Left lung (tissue), 14 donors: ENCODE measurements at places on chromosomes 1 and 21. TPM values are rescaled to one million over a fixed set of nuclear protein-coding genes. Genes with fewer than 3 reads are reported as not detected.

ATP8B2 gene
- total RNA-seq, result 35.2 TPM

CR1 gene
- total RNA-seq, result 37.4 TPM

MASP2 gene
- total RNA-seq, result not detected

CDC73 gene
- 48.1 TPM for total RNA-seq

CD1B gene
- total RNA-seq, result not detected

NOC2L gene
- 44.9 TPM for total RNA-seq

ASPM gene
- 1.1 TPM for total RNA-seq

TFF3 gene
- total RNA-seq, result 5.5 TPM

CLIC6 gene
- 21.2 TPM for total RNA-seq

FCRL6 gene
- 0.73 TPM for total RNA-seq

- H3K4me1 ChIP-seq, result peaks cover 6% of the 10 kb centered on the region
- H3K36me3 ChIP-seq, result no peaks in the 10 kb centered on the region
- H3K27me3 ChIP-seq, result no peaks in the 10 kb centered on the region
- no peak overlapping the region for H3K4me3 ChIP-seq
- DNase-seq, result no peak
These were observed 194.7 kb downstream of the AK5 start for GRCh38 chr1:77476475-77476874.

DNA sequence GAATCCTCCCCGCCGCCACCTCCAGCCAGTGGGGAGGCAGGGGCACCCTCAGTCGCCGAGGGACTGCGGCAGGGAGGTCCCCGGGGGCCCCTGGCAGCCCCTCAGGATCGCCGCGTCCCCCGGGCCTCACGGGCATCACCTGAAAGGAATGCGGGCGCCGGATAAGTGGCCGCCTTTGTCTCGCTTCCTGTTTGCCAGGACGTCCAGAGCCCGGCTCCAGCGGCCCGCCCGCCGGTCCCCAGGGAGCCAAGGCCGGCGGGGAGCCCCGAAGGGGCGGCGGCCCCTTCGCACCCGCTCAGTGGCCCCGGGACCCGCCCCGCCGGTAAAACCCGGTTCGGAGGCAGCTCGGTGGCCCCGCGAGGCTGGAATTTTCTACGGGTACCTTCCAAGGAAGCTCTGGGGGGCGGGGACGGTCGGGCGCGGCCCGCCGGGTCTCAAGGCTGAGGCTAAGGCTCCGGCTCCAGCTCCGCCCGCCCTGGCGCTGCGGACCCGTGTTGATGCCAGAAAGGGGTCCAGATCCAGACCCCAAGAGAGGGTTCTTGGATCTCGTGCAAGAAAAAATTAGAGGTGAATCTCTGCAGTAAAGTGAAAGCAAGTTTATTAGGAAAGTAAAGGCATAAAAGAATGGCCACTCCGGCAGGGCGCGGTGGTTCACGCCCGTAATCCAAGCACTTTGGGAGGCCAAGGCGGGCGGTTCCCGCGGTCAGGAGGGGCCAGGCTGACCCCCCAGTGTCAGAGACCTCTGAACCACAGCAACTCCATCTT lies 12.6 kb downstream of the TINAGL1 start:
- H3K27me3 ChIP-seq, result peaks cover 31% of the 10 kb centered on the region
- H3K4me1 ChIP-seq, result peaks cover 49% of the 10 kb centered on the region
- peak; percentile 84 for DNase-seq
- H3K36me3 ChIP-seq, result peaks cover 16% of the 10 kb centered on the region
- H3K4me3 ChIP-seq, result peak overlapping the region; percentile 27

- no peak overlapping the region for H3K4me3 ChIP-seq
- no peaks in the 10 kb centered on the region for H3K36me3 ChIP-seq
- peaks cover 86% of the 10 kb centered on the region for H3K27me3 ChIP-seq
These were observed 110.4 kb downstream of the SYT2 start for GRCh38 chr1:202599669-202600431.

- H3K27me3 ChIP-seq, result no peaks in the 10 kb centered on the region
- H3K4me1 ChIP-seq, result peaks cover 21% of the 10 kb centered on the region
- no peak overlapping the region for H3K27ac ChIP-seq
- peaks cover 4% of the 10 kb centered on the region for H3K36me3 ChIP-seq
These were observed 3.1 kb upstream of the SH3BP5L start for GRCh38 chr1:248828845-248829244.

DNA sequence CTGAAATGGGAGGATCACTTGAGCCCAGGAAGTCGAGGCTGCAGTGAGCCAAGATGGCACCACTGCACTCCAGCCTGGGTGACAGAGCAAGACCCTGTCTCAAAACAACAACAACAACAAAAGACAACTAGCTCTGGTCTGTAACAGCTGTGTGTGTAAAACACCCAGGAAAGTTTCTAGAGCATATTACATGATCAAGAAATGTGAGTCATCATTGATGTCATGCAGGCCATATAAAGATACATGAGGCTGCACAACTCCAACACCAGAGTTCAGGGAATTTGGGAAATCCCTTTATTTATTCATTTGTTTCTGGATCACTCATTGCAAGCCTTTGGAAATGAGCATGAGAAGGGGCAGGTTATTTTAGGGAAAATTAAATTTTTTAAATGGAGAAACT lies 50.3 kb upstream of the CTPS1 start:
- no peaks in the 10 kb centered on the region for H3K36me3 ChIP-seq
- H3K4me3 ChIP-seq, result no peak overlapping the region
- no peak for DNase-seq

- H3K4me1 ChIP-seq, result peaks cover 11% of the 10 kb centered on the region
- no peak overlapping the region for H3K27ac ChIP-seq
- no peak overlapping the region for H3K4me3 ChIP-seq
- H3K27me3 ChIP-seq, result peaks cover 99% of the 10 kb centered on the region
These were observed 442 bp upstream of the CSMD2 start for GRCh38 chr1:34165422-34165921.

GRCh38 chr1:174818951-174819350 lies 180.8 kb upstream of the CACYBP start:
- H3K27ac ChIP-seq, result no peak overlapping the region
- no peaks in the 10 kb centered on the region for H3K27me3 ChIP-seq
- no peak for DNase-seq

DNA sequence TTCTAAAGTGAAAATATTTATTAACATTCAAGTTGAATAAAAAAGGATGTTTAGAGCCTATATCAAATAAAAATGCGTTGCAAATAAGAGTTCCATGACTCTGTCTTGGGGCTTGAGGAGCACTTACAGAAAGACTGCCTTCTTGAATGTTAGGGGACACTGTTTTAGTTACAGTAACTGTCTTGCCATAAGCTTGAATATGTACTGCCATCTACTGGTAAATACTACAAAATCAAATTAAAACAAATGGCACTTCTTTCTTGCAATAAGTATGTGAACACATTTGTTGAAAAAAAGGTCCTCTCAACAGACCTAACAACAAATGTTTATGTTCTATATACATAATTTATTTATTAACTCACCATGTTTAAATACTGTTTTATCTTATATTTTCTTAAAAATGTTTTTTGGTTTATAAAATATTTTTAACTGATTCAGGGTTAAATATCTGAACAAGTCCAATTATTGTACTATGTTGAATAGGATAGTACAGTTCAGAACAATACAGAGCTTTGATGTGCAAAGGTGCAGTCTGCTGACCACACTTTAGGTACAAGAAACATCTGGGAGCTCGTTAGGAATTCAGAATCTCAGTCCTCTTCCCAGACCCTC lies 199.5 kb downstream of the LRRIQ3 start:
- H3K27ac ChIP-seq, result no peak overlapping the region
- no peak overlapping the region for H3K4me3 ChIP-seq
- DNase-seq, result peak; percentile 13
- H3K27me3 ChIP-seq, result no peaks in the 10 kb centered on the region
- H3K36me3 ChIP-seq, result no peaks in the 10 kb centered on the region
- H3K4me1 ChIP-seq, result no peaks in the 10 kb centered on the region

- no peaks in the 10 kb centered on the region for H3K27me3 ChIP-seq
- H3K4me3 ChIP-seq, result no peak overlapping the region
- no peak for DNase-seq
- H3K4me1 ChIP-seq, result peaks cover 4% of the 10 kb centered on the region
- no peaks in the 10 kb centered on the region for H3K36me3 ChIP-seq
These were observed 62.6 kb upstream of the DENND1B start for GRCh38 chr1:197837911-197838310.

DNA sequence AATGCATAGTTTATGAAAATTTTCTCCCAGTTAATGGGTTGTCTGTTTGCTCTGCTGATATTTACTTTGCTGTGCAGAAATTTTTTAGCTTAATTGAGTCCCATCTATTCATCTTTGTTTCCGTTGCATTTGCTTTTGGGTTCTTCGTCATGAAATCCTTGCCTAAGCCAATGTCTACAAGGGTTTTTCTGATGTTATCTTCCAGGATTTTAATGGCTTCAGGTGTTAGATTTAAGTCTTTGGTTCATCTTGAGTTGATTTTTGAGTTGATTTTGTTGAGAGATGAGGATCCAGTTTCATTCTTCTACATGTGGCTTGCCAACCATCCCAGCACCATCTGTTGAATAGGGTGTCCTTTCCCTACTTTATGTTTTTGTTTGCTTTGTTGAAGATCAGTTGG lies 85.2 kb downstream of the DRAM2 start:
- no peak overlapping the region for H3K4me3 ChIP-seq
- H3K36me3 ChIP-seq, result no peaks in the 10 kb centered on the region
- DNase-seq, result no peak
- H3K27me3 ChIP-seq, result no peaks in the 10 kb centered on the region

- H3K4me1 ChIP-seq, result no peaks in the 10 kb centered on the region
- no peak overlapping the region for H3K27ac ChIP-seq
- no peak overlapping the region for H3K4me3 ChIP-seq
- no peaks in the 10 kb centered on the region for H3K36me3 ChIP-seq
- DNase-seq, result no peak
- H3K27me3 ChIP-seq, result peaks cover 65% of the 10 kb centered on the region
These were observed 80.8 kb downstream of the MATN1 start for GRCh38 chr1:30642391-30643120.

DNA sequence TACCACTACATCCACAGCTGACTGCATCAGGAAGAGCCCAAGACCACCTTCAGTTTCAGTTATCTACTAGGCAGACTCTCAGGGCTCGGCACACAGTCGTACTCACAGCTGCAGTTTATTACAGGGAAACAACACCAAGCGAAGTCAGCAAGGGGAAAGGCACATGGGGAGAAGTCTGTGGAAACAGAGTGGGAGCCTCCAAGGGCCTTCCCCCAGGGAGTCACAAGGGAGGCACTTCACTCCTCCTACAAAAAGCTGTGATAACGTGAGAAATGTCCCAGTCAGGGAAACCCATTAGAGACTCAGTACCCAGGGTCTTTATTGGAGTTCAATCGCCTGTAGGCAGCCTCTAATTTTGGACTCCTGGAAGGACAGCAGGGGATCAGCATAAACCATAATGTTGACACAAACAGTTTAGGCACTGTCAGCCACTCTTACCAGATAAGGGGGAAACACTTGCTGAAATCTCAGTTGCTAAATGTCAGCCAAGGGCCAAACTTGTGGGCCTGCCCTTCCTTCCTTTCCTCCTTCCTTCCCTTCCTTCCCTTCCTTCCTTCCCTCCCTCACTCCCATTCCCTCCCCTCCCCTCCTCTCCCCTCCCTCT lies 444.0 kb downstream of the SMYD3 start:
- H3K4me3 ChIP-seq, result no peak overlapping the region
- H3K27me3 ChIP-seq, result no peaks in the 10 kb centered on the region
- no peaks in the 10 kb centered on the region for H3K36me3 ChIP-seq
- no peak for DNase-seq
- H3K27ac ChIP-seq, result no peak overlapping the region

DNA sequence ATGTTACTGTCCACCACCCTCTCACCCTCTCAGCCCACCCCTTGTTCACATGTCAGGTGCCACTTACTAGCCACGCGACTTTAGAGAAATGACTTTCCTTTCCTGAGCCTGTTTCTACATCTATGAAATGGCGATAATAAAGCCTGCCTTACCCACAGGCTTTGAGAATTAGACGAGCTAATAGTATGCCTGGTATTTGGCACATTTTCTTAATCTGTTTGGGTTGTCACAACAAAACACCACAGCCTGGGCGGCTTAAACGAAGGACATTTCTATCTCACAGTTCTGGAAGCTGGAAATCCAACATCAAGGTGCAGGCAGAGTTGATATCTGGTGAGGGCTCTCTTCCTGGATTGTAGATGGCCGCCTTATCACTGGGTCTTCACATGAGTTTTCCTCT lies 273.9 kb upstream of the FMN2 start:
- H3K4me1 ChIP-seq, result peaks cover 29% of the 10 kb centered on the region
- H3K4me3 ChIP-seq, result no peak overlapping the region
- no peak for DNase-seq
- H3K27me3 ChIP-seq, result no peaks in the 10 kb centered on the region
- no peak overlapping the region for H3K27ac ChIP-seq

- no peaks in the 10 kb centered on the region for H3K27me3 ChIP-seq
- no peak for DNase-seq
- no peak overlapping the region for H3K27ac ChIP-seq
- H3K36me3 ChIP-seq, result no peaks in the 10 kb centered on the region
These were observed 53.9 kb upstream of the TIAM1 start for GRCh38 chr21:31397939-31398338.

DNA sequence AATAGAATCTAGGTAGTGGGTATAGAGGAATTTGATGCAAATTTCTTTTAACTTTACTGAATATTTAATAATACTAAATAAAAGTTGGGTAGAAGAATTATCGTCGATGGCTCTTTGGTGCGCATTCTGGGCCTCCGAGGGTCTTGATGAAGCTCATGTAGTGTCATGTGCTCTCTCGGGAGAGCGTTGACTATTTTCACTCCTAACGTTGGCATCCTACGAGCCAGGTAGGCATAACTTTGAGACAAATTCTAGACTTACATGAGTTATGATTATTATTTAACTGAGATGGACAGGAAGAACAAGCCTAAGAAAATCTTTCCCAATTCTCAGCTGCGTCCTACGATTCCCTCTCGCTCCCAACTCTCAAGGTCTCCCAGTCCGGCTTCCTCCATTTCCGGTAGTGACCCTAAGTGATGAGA lies 550 bp upstream of the PCAT6 start:
- peak overlapping the region; percentile 80 for H3K27ac ChIP-seq
- peak overlapping the region; percentile 84 for H3K4me3 ChIP-seq
- no peaks in the 10 kb centered on the region for H3K27me3 ChIP-seq
- peaks cover 14% of the 10 kb centered on the region for H3K4me1 ChIP-seq

- H3K4me1 ChIP-seq, result no peaks in the 10 kb centered on the region
- H3K36me3 ChIP-seq, result no peaks in the 10 kb centered on the region
- H3K4me3 ChIP-seq, result no peak overlapping the region
- DNase-seq, result no peak
- no peak overlapping the region for H3K27ac ChIP-seq
- peaks cover 25% of the 10 kb centered on the region for H3K27me3 ChIP-seq
These were observed 4.9 kb upstream of the S100A8 start for GRCh38 chr1:153395776-153396175.

DNA sequence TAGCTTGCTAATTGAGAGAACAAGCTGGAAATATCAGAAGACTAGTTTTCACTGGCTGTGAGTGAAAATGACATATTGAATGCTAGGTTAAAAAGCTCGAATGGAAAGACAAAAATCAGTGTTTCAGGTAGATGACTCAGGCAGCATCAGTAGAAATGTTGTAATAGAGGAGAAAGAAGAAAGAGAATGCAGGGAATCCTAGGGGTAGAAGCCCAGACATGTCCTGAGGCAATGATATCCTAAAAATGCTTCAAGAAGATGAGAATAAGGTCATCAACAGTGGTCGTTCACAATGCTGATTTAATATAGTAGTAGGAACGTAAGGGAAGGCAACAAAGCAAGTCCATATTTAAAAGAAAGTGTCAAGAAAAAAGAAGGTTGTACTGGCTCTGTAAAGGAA lies 96.7 kb upstream of the HP1BP3 start:
- H3K4me1 ChIP-seq, result no peaks in the 10 kb centered on the region
- H3K27ac ChIP-seq, result no peak overlapping the region
- H3K4me3 ChIP-seq, result no peak overlapping the region
- DNase-seq, result no peak
- peaks cover 40% of the 10 kb centered on the region for H3K36me3 ChIP-seq

- no peaks in the 10 kb centered on the region for H3K27me3 ChIP-seq
- no peak overlapping the region for H3K4me3 ChIP-seq
- no peaks in the 10 kb centered on the region for H3K4me1 ChIP-seq
These were observed 82.0 kb downstream of the MAP3K21 start for GRCh38 chr1:233409540-233409939.
